Activated CD4-positive, alpha-beta T cell treated with anti-CD3 and anti-CD28 coated beads for 36 hours (primary cell): ENCODE measurements at places on chromosomes 6 and 20. TPM values are rescaled to one million over a fixed set of nuclear protein-coding genes. Genes with fewer than 3 reads are reported as not detected.

DNA sequence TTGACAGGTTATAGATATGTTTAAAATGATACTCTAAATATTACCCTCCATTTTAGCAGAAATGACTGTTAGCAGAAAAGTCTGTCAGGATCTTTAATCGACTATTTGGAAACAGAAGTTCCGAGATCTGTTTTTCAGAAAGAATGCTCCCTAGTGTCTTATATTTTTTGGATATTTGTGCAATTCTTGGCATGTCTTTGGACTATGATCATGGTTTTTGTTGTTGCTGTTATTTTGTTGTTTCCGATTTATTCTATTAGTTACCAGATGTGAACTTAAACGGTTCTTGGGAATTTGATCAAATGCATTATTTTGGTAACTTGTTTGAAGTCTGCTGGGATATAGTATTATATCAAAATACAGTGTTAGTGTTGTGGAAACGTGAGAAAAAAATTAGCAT lies 106.4 kb upstream of the CEP162 start:
- no peak for DNase-seq

- DNase-seq = no peak
Observed at GRCh38 chr6:117233145-117233544, 32.2 kb upstream of the VGLL2 start.

The LINC00237 gene
- total RNA-seq = not detected

GRCh38 chr20:34748709-34749108 lies 44.6 kb downstream of the TP53INP2 start:
- DNase-seq = no peak

- no peak for DNase-seq
Observed at GRCh38 chr6:12291071-12291838, 1.1 kb downstream of the EDN1 start.

DNA sequence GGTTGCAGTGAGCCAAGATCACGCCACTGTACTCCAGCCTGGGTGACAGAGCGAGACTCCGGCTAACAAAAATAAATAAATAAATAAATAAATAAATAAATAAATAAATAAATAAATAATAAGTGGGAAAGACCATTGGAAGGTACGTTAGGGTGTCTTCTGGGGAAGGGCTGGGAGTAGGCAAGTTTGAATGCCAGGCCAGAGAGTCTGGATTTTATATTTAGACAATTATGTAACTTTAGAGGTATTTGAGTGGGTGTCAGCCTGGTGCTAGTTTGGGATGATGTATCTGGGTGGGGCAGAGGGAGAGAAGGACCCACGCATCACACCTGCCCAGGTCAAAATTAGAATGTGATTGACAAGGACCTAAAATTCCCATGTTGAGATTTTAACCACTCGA lies 108.5 kb upstream of the PRND start:
- DNase-seq = no peak
